Caudate nucleus (tissue), 63 donors: ENCODE measurements at places on chromosomes 5 and 9.

DNA sequence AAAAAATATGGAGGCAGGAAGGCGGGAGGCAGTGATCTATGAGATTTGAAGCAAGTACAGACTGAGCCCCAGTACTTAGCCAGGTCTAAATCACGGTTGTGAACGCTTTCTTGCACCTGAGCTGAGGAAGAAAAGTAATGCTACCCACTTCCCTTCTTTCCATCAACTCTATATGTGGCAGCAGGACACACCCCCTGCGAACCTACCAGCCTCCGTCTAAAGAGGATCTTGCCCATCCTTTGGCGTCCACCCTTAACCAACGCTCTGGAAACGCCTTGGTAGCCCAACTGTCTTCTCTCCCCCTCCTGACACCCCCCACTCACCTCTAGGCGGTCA is 545 bp downstream of the HMGCS1 start:
- no peak for DNase-seq

GRCh38 chr9:107390778-107391177 is 98.8 kb downstream of the KLF4 start:
- DNase-seq, result no peak

- no peak for DNase-seq
Measured at GRCh38 chr5:106241409-106241808, 1429.3 kb downstream of the EFNA5 start.

GRCh38 chr9:116842658-116843057 is 155.6 kb downstream of the TRIM32 start:
- DNase-seq, result no peak

- no peak for DNase-seq
Measured at GRCh38 chr9:3059781-3060468, 216.0 kb upstream of the PUM3 start.

GRCh38 chr5:168552146-168552545 is 23.0 kb downstream of the FBLL1 start:
- no peak for DNase-seq

DNA sequence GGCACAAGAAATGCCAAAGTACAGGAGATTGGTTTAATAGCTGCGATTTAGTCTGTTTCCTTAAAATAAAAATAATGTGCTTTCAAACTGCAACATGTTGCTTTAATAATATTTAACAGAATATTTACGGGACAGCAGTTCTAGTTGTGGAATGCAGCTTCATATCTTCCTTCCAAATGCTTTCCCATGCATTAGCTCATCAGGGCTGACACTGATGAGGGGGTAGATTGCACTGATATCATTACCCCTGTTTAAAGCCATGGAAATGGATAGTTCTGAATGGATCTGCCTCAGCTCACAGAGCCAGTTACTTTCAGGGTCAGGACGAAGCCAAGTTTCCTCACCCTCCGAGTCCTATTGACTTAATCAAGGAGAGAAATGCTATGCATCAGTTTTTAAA is 93.2 kb upstream of the OSMR start:
- DNase-seq, result no peak

DNA sequence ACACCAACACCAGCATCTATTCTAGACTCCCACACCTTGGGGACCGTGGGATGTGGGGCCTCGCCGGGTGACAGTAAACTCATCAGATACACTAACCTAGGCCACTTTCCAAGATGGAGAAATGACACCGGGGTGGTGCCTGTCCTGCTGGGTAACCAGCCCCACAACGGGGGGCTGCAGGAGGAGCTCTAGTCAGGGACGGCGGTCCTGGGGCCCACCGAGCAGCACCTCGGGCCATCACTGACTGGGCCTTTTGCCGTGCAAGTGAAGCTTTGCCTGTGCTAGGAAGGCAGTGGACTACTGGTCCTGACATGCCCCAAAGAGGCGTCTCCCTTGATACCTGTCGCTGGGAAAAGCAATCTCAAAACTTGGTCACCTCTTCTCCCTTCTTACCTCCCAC is 260.3 kb upstream of the IRX1 start:
- no peak for DNase-seq

DNA sequence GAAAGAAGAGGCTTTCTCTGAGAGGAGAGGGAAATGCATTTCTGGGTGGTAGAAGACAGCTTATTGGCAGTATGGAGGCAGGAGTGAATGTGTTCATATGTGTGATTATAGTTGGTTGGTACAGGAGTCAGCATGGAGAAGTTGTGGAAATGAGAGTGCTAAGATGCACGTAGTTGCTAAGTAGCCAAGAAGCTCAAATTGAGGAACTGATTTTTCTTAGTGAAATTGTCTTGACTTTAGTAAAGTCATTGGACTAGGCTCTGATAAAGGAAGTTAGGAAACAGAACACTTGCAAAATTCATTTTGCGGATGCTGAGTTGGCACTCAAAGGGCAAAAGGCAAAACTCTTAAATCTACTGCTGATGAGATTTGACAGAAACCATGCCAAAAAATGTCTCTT is 158.9 kb upstream of the VCAN start:
- DNase-seq, result no peak

DNA sequence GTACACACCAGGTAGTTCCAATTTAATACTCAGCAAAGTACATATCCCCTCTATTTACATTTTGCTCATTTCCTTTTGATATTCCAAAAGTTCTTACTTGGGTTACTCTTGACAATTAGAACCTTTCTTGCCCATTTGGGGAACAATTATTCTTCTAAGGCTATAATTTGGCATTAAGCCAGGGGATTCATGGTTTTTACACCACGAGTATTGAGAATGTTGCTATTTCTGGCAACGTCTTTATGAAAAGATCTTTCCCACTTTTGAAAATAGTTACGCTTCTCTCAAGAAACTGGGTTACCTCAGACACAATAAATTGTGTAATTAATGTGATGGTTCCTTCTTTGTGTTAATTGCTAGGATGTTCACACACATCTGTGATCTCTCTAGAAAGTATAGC is 11.5 kb upstream of the CAAP1 start:
- no peak for DNase-seq

- DNase-seq, result no peak
Measured at GRCh38 chr9:137688261-137688660, 69.5 kb downstream of the EHMT1 start.

DNA sequence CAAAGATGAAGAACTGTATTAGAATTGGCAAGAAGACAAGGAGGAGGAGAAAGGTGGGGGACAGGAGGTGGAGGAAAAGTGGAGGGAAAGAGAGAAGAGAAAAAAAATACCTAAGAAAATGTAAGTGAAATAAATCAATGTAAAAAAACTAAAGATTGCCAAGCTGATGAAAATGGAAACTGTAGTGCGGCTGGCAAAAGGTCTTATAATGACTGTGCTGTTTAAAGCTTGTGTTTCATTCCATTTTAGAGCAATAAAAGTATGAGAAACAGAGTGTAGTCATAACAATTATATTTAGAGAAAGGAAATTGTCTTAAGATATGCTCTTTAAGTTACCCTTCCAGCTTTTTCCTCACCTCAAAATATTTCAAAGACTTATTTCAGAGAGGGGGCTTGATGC is 670.5 kb upstream of the SEMA6A start:
- DNase-seq, result no peak

GRCh38 chr5:64566310-64566916 is 60.6 kb downstream of the RGS7BP start:
- no peak for DNase-seq

DNA sequence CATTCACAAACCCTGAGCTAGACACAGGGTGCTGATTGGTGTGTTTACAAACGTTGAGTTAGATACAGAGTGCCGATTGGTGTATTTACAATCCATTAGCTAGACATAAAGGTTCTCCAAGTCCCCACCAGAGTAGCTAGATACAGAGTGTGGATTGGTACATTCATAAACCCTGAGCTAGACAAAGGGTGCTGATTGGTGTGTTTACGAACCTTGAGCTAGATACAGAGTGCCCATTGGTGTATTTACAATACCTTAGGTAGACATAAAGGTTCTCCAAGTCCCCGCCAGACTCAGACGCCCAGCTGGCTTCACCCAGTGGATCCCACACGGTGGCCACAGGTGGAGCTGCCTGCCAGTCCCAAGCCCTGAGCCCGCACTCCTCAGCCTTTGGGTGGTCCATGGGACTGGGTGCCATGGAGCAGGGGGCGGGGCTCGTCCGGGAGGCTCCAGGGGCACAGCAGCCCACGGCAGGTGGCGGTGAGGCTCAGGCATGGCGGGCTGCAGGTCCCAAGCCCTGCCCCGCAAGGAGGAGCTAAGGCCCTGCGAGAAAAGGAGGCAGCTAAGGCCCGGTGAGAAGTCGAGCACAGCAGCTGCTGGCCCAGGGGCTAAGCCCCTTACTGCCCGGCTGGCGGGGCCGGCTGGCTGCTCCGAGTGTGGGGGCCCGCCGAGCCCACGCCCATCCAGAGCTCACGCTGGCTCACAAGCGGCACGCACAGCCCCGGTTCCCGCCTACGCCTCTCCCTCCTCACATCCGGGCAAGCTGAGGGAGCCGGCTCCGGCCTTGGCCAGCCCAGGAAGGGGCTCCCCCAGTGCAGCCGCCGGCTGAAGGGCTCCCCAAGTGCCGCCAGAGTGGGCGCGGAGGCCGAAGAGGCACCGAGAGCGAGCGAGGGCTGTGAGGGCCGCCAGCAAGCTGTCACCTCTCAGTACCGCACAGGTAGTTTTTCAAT is 1039.2 kb upstream of the CDH9 start:
- no peak for DNase-seq

DNA sequence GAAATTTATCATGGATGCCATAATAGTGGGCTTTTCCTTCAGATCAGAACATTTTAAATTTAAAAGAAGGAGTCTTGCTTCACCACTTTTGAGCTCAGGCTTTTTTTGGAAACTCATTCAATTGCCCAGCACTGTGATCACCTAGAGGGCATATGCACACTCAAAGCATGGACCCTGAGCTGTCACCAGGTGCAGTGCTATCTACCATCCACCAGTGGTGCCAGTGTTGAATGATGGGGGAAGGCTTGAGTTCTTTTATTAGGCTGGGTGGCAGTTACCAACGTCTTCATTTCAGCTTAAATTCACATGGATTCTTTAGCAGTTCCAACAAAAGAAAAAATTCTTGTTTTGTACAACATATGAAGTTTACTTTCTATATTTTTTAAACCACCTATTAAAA is 164.1 kb downstream of the CFAP90 start:
- no peak for DNase-seq

DNA sequence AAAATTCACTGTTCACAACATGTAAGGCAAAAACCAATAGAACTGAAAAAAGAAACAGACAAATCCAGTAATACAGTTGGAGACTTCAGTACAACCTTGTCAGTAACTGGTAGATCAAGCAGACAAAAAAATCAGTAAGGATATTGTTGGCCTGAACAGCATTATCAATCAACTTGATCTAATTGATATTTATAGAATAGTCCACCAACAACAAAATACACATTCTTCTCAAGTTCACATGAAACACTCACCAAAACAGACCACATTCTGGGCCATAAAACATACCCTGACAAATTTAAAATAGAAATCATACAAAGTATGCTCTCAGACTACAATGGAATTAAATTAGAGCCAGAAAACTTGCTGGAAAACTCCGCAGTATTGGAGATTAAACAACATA is 56.8 kb downstream of the DTWD2 start:
- no peak for DNase-seq

DNA sequence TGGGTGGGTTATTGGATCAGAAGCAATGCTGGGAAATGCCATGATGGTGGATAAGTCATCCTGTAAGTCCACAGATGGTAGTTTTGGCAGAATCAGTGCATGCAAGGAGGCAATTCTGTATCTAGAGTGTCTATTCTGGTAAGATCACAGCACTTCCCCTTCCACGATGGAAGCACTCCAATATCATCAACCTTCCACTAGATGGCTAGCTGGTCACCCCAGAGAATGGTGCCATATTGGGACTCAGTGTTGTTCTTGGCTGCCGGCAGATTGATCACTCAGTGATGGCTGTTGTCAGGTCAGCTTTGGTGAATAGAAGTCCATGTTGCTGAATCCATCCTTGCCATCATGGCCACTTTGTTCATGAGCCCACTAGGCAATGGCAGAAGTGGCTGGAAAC is 553.5 kb downstream of the CSNK1G3 start:
- no peak for DNase-seq

GRCh38 chr5:1651971-1652872 is 128.5 kb upstream of the LPCAT1 start:
- no peak for DNase-seq

GRCh38 chr5:111070272-111071134 is 1.0 kb upstream of the TSLP start:
- no peak for DNase-seq

GRCh38 chr5:169127431-169127830 is 173.5 kb downstream of the SLIT3 start:
- DNase-seq, result no peak

- no peak for DNase-seq
Measured at GRCh38 chr9:106846857-106847256, 16.1 kb upstream of the ZNF462 start.

- no peak for DNase-seq
Measured at GRCh38 chr5:65791712-65792673, 70.0 kb downstream of the NLN start.

DNA sequence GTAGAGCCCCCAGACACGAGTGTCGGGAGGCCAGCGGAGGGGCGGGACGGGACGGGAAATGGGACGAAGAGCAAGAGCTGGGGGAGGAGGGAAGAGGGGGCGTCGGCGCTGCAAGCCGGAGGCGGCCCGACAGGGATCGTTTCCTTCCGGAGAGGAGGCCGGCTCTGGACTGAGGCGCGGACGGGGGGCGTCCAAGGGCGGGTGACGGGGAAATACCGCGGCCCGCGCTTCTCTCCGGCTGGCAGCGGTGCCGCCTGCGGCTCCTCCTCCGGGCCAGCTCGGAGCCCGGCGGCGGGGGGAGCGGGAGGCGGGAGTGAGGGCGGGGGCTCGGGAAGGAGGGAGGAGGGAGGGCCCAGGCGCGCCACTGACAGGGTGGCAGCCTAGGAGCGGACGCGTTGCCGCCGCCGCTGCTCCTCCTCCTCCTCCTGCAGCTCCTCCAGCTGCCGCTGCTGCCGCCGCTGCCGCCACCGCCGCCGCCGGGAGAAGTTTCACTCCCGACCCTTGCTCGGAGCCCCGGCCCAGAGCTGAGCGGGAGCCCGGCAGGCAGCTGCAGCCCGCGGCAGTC is at the start of gene CHSY3:
Gene CHSY3 (plus strand): TSS at position 364 of the 565 bp plus-strand sequence.
- peak; percentile 87 for DNase-seq

DNA sequence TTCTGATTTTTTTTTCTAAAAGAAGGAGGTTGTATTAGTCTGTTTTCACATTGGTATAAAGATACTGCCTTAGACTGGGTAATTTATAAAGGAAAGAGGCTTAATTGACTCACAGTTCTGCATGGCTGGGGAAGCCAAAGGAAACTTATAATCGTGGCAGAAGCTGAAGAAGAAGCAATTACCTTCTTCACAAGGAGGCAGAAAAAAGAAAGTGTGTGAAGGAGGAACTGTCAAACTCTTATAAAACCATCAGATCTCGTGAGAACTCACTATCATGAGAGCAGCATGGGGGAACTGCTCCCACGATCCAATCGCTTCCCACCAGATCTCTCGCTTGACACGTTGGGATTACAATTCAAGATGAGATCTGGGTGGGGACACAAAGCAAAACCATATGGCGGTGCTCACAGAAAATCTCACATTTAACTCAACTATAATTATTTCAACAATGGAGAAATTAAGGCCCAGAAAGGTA is 27.1 kb downstream of the DPYSL3 start:
- no peak for DNase-seq
